A673 (cell line): ENCODE measurements at places on chromosomes 12 and 14. TPM values are rescaled to one million over a fixed set of nuclear protein-coding genes. Genes with fewer than 3 reads are reported as not detected.

DNA sequence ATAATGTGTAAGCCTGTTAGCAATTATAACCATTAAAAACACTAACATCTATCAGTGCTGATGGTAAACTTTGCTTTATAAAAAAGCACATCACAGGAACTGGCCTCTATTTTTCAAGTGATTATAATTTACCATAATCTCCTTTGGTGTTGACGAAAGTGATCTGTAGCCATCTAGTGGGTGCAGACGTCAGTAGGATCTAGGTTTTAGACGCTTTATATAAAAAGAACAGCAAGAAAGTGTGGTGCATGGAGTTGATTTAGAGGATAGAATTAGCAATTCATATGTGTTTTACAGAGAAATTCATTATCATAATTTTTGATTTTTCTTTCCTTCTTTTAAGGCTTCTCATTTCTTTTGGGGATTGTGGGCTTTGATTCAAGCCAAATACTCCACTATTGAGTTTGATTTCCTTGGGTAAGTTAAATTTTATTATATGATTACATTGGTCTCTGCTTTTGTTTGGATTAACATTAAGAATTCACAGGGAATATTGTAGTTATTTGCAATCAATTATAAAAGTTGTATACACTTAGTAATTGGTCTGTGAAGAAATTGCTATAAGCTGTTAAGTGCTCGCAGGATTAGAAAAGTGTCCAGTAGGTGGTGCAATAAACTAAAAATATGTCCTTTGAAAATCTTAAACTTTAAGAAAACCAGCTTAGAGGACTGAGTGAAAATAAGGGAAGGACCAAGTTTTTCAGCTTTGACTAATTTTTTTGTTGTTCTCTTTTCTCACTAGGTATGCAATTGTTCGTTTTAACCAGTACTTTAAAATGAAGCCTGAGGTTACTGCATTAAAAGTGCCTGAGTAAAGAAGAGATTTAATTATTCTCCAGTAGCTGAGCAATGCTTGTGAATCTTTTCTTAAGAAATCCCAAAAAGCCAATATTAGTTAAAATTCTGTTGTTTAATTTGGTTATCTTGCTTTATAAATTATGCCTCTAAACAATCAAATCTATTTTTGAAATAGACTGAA is 59.5 kb downstream of the ETNK1 start:
- DNase-seq = peak; percentile 68

The BATF gene
- total RNA-seq = not detected in 2 replicates

DNA sequence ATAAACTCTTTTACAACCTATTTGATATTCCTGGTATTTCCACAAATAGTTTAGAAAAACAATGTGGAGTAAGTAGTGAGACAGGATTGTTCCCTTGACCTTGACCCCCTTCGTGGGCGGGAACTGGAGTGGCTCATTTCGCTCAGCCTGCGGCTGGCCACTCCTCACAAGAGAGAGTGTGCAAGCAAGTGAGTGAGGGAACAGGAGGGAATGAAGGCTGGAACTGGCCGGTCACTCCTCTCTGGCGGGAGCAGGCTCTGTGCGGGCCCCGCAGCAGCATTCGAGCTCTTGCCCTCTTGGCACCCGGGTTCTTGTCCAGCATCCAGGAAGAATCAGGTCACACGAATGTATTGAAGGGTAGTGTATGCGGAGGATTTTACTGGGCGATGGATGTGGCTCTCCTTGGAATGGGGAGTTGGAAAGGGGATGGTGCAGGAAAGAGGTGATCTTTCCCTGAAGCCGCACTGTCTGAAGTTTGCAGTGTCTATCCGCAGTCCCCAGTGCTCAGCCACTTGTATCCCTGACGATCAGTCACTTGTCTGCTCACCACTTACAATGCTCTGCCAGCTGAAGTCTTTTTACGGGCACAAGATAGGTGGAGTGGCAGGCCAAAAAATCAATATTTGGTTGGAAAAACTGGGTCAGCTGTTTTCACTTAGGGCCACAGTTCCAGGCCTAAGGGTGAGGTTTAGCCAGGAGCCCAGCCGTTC is 28.0 kb upstream of the TXNRD1 start:
- no peak for DNase-seq

DNA sequence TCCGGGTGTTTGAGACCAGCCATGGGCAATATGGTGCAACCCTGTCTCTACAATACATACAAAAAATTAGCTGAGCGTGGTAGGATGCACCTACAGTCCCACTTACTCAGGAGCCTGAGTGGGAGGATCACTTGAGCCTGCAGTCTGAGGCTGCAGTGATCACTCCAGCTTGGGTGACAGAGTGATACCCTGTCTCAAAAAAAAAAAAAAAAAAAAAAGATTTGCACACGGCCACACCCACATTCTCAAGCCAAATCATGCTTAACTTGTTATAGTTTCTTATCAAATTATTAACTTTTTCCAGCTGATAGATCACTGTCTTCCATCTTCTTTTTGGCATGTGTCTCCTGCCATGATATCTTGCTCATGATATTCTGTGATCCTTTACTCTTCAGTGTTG is 6.8 kb downstream of the DRAM1 start:
- no peak for DNase-seq

GRCh38 chr12:112843287-112843686 is 51.7 kb downstream of the RPH3A start:
- peak; percentile 94 for DNase-seq

DNA sequence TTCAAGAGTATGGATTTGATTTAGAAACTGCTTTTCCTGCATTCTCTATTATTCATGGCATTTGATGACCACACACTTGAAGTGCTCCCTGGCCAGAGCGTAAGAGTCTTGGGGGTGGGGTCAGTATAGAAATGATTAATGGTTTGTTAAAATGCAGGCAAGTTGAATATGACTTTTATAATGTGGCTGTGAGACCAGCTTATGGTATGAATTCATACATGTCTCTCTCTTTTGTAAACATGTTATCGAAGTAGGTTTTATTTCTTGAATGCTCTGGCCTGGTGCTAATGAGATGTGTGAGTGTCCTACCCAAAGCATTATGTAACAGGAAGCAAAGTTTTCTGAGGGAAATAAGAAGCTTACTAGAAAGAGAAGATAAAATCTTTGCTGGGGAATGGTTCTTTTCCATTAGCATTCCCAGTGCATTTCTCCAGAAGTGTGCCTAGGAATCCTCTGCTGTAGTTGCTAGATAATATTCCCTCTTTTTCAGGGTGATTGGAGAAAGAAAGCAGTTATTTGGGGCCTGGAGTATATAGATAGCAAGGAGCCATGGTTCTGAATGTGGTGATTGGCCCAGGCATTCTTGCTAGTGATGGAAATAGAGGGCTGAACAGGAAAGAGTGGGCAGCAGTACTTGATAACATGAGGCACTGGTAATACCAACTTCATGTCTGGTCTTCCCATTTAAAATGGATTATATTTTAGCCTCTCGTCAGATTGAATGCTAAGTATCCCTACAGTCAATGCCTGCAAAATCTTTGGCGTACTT is 289.7 kb downstream of the RAD51B start:
- peak; percentile 64 for DNase-seq

- DNase-seq = peak; percentile 48
Measured at GRCh38 chr14:69079188-69079742, 73.7 kb downstream of the DCAF5 start.

- DNase-seq = no peak
Measured at GRCh38 chr14:78782551-78782950, 612.4 kb downstream of the NRXN3 start.

- DNase-seq = no peak
Measured at GRCh38 chr14:63877550-63877939, 24.7 kb downstream of the SYNE2 start.

DNA sequence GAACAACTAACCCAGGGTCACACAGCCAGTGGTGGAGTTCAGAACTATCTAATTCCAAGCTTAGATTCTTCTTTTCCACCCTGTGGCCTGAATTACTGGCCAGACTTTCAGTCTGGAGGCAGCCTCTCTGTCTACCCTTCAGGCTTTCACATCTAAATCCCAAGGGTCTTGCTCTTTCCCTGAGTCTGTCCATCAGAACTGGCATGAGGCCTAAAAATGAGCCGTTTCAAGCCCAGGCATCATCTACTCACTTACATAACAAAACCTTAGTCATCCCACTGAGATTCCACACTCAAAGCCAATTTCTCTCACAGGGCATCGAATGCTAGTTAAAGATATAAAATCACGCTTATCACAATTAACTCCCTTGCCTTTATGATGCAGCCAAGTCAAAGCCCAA is 1.3 kb upstream of the PTGDR start:
- no peak for DNase-seq

GRCh38 chr12:51910691-51911090 is 3.4 kb downstream of the ACVRL1 start:
- no peak for DNase-seq

- no peak for DNase-seq
Measured at GRCh38 chr12:52026263-52026662, 19.5 kb downstream of the TAMALIN start.
